ENCODE measurements at places on chromosomes 2 and 18.

- no peaks in the 10 kb centered on the region for H3K27me3 ChIP-seq
- DNase-seq = no peak
- H3K4me1 ChIP-seq = no peaks in the 10 kb centered on the region
- no peak overlapping the region for H3K27ac ChIP-seq
- no peaks in the 10 kb centered on the region for H3K36me3 ChIP-seq
These were observed 1065.2 kb upstream of the FAM98A start for GRCh38 chr2:34664266-34664665.

DNA sequence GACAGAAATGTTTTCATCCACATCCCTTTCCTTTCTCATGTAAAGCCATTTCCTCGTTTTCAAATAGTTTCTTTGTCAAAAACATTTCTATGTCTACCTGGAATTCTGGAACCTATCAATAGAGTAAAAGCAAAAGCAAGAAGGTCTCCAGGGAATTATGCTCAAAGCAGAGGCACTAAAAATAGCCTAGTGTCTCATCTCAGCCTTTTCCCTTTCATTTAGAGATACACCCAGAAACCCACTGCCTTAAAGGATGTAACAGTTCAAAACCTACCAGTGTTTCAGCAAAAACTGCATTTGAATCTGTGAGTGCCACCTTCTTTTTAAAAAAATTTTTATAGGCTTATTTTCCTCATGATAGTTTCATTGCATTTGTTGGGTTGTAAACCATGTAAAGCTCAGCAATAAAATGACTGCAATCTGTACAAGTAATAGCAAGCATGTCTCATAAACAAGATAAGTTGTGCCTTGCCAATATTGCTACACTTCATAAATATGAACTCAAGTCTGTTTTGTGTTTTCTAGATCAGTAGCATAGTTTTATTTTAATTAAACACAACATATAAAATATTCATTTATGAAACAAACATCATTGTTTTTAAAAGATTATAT, 927.3 kb upstream of the ACVR2A start:
- no peak overlapping the region for H3K4me3 ChIP-seq
- no peak overlapping the region for H3K27ac ChIP-seq
- no peaks in the 10 kb centered on the region for H3K27me3 ChIP-seq

DNA sequence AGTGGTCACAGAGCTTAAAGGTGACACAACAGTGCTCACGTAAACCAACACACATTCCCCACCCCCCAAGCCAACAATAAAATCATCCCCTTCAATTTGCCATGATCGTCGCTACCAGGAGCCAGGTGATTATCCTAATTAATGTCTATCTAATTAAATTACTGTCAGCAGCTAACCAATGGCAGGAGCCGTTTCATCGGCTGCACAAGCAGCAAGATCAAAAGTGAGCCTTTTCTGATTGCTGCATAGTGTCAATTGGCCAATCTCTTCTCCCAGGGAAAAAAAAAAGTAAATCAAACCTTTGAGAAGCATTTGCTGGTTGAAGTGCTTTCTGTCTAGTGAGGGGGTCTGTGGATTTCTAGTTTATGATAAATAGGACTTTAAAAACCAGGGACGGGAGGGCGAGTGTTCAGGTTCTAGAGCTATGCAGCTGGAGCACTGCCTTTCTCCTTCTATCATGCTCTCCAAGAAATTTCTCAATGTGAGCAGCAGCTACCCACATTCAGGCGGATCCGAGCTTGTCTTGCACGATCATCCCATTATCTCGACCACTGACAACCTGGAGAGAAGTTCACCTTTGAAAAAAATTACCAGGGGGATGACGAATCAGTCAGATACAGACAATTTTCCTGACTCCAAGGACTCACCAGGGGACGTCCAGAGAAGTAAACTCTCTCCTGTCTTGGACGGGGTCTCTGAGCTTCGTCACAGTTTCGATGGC, at the start of gene TBR1:
TBR1 (plus strand) TSS at position 311 of the 721 bp plus-strand sequence; CDS start at position 425, 114 bp downstream.
- no peak for DNase-seq
- peak within 1 kb of the TSS; percentile 47 for H3K4me3 ChIP-seq
- H3K27ac ChIP-seq = no peak within 1 kb of the TSS
- H3K4me1 ChIP-seq = peaks cover 31% of the 10 kb centered on the region
- H3K36me3 ChIP-seq = no peaks in the 10 kb centered on the region
- peaks cover 40% of the 10 kb centered on the region for H3K27me3 ChIP-seq

DNA sequence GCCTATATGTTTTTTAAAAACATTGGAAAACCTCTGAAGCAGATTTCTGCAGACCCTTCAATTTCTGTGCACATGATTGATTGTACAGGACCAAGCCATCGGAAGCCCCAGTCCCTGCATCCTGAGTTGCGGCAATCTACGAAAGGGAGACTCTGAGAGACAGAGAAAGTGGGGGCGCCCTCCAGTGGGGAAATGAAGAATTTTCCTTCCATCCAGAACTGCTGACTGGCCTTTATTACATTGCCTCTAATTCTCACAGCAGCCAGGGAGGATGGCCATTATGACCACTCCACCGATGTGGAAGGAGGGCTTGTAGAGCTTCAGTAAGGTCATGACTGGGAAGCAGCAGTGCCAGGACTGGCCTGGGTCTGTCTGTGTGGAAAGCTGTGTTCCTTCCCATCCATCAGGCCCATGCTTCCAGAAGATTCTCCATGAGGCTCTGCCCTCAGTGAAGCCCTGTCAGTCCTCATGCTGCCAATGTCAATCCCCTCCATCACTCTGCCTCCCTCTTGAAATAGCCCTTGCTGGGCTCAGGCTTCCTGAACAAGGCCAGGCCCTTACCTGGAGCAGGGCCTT, 20.0 kb upstream of the RESP18 start:
- H3K4me1 ChIP-seq = no peaks in the 10 kb centered on the region
- DNase-seq = peak; percentile 69
- H3K27me3 ChIP-seq = no peaks in the 10 kb centered on the region
- no peak overlapping the region for H3K4me3 ChIP-seq
- H3K27ac ChIP-seq = no peak overlapping the region

DNA sequence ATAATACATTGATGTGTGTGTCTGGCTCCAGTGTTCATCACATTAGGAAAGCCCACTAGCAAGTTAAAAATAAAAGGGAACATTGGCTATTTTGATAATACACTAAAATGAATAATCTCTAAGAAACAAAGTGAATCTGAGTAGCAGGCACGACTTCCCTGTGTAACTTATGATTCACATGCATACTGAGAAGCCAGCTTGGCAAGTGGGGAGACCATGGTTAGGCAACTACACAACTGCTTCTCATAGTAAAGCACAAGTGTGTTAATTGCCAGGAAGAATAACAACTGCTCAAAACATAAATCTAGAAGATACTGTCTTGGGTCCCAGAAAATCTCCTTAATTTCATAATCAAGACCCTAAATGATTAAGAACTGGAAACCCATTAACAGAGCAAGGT, 4.0 kb downstream of the MYO5B start:
- no peaks in the 10 kb centered on the region for H3K36me3 ChIP-seq
- no peak overlapping the region for H3K27ac ChIP-seq
- peaks cover 3% of the 10 kb centered on the region for H3K4me1 ChIP-seq
- no peak for DNase-seq
- H3K4me3 ChIP-seq = no peak overlapping the region

DNA sequence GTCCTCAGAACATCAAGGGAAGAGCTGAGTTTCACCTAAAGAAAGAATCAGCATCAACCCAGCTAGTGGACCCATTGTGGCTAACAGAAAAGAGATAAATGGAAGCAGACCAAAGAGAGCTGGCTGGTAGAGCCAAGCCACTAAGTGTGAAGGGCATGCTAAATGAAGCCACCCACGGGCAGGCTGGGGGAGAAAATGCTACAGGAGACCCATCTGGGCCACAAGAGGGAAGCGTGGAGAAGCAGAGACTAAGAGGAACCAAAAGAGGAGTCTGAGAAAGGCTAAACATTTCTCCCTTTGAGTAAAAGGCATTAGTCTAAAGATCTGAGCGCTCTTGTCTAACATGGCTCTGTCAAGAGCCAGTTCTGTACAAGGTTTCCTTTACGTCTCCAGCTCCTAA, 15.8 kb downstream of the CWC22 start:
- no peak for DNase-seq
- no peaks in the 10 kb centered on the region for H3K4me1 ChIP-seq
- peaks cover 25% of the 10 kb centered on the region for H3K36me3 ChIP-seq
- H3K4me3 ChIP-seq = no peak overlapping the region
- no peaks in the 10 kb centered on the region for H3K27me3 ChIP-seq
- no peak overlapping the region for H3K27ac ChIP-seq

DNA sequence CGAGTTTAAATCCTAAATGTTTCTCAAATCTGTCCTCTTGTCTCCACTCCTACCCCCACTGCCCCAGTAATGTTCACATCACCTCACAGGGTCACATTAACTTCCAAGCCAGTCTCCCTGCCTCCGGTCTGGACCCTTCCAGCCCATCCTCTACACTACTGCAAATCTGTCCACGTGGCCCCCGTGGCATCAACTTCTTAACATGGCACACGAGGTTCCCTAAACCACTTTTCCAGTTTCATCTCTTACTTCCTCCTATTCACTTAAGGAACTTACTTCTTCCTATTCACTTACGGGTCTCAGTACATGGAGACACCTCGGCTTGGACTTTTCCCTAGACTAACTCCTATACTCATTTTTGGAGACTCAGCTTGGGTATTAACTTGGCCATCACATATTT, 27.0 kb downstream of the MRPL33 start:
- no peaks in the 10 kb centered on the region for H3K27me3 ChIP-seq
- H3K27ac ChIP-seq = peak overlapping the region; percentile 96
- H3K4me3 ChIP-seq = no peak overlapping the region
- no peaks in the 10 kb centered on the region for H3K36me3 ChIP-seq
- H3K4me1 ChIP-seq = peaks cover 30% of the 10 kb centered on the region
- DNase-seq = no peak

GRCh38 chr18:63542069-63542468, at the start of gene SERPINB12:
TSS of gene SERPINB12 (plus strand) at chr18:63542369. CDS start at chr18:63556160, 13,791 bp downstream.
- H3K27ac ChIP-seq = no peak within 1 kb of the TSS
- no peak for DNase-seq
- H3K4me3 ChIP-seq = no peak within 1 kb of the TSS
- no peaks in the 10 kb centered on the region for H3K4me1 ChIP-seq
- no peaks in the 10 kb centered on the region for H3K27me3 ChIP-seq

DNA sequence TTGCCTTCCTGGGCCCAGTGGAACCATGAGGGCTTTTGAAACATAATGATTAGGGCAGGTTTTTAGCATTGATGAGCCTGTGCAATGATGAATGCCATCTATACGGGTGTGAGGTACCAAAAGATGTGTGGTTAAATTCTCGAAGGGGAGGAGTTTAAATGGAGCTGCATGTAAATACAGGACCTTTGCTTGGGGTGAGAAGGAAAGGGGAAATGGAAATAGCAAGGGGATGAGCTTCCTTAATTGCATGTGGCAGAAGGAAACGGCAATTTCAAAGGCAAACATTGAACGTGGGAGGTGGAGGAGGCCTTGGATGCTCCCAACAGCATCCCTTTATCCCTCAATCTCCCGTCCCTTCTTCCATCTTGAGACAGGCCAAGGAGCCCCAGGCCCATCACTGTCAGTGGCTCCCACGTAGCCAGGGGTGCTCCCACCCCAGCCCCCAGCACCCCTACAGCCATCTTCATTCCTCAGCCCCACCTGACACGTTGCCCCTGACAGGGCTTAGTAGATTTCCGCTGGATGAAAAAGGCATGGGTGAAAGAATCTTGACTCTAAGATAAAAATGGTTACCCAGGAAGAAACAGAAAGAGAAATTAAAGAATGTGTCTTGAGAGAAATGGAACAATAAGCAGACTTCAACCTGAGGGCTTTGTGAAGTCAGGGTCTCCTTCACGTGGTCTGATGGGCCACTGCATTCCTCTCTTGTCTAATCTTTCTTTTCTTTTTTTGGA, 32.5 kb downstream of the INPP5D start:
- no peaks in the 10 kb centered on the region for H3K27me3 ChIP-seq
- H3K27ac ChIP-seq = no peak overlapping the region
- no peaks in the 10 kb centered on the region for H3K36me3 ChIP-seq
- H3K4me3 ChIP-seq = no peak overlapping the region
- H3K4me1 ChIP-seq = no peaks in the 10 kb centered on the region
- no peak for DNase-seq

- no peak for DNase-seq
- no peaks in the 10 kb centered on the region for H3K27me3 ChIP-seq
- H3K4me1 ChIP-seq = no peaks in the 10 kb centered on the region
- H3K27ac ChIP-seq = no peak overlapping the region
- H3K36me3 ChIP-seq = no peaks in the 10 kb centered on the region
These were observed 342.0 kb upstream of the ACVR2A start for GRCh38 chr2:147502711-147503290.

GRCh38 chr2:139142252-139142880, 362.2 kb upstream of the NXPH2 start:
- H3K4me1 ChIP-seq = no peaks in the 10 kb centered on the region
- H3K4me3 ChIP-seq = no peak overlapping the region
- no peak for DNase-seq
- no peaks in the 10 kb centered on the region for H3K27me3 ChIP-seq
- H3K27ac ChIP-seq = no peak overlapping the region
- H3K36me3 ChIP-seq = no peaks in the 10 kb centered on the region

GRCh38 chr2:60932954-60933353, 51.6 kb downstream of the REL start:
- DNase-seq = no peak
- H3K27me3 ChIP-seq = no peaks in the 10 kb centered on the region
- no peak overlapping the region for H3K4me3 ChIP-seq
- no peak overlapping the region for H3K27ac ChIP-seq
- H3K4me1 ChIP-seq = no peaks in the 10 kb centered on the region

DNA sequence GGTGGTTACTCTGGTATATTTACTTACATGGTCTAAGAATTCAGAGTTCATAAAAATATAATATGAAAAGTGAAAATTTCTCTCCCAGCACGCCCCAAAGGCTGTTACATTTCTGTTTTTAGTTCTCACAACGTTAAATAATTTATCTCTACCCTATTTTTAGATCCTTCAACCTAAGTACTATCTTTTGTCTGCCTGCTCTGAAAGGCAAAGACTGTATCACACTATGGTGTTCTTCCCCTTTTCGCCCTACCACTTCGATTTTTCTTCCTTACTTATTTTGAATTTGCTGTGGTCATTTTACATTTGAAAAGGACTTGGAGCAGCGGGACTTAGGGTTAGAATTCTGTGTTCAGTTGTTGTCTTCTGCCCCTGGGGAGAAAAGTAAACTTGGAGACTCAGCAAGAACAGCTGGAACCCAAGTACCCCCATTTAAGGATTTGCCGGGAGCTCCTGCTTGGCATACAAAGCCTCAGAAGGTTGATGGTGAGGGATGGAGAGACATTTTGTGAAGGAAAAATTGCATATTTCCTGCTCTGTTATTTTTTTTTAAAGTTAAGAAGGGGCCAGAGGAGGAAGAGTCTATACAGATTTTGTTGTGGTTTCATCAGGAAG, 19.0 kb downstream of the ADAM23 start:
- no peaks in the 10 kb centered on the region for H3K4me1 ChIP-seq
- H3K27me3 ChIP-seq = no peaks in the 10 kb centered on the region
- no peaks in the 10 kb centered on the region for H3K36me3 ChIP-seq
- DNase-seq = no peak

GRCh38 chr2:176744146-176744545, 468.4 kb upstream of the HNRNPA3 start:
- no peak for DNase-seq
- H3K36me3 ChIP-seq = no peaks in the 10 kb centered on the region
- no peaks in the 10 kb centered on the region for H3K4me1 ChIP-seq
- H3K27ac ChIP-seq = no peak overlapping the region
- no peaks in the 10 kb centered on the region for H3K27me3 ChIP-seq

- no peaks in the 10 kb centered on the region for H3K4me1 ChIP-seq
- no peaks in the 10 kb centered on the region for H3K27me3 ChIP-seq
- H3K4me3 ChIP-seq = no peak overlapping the region
These were observed 103.5 kb downstream of the SMIM21 start for GRCh38 chr18:75323821-75324585.

GRCh38 chr2:226169751-226170581, 629.7 kb downstream of the IRS1 start:
- no peak for DNase-seq
- no peak overlapping the region for H3K27ac ChIP-seq
- H3K4me1 ChIP-seq = no peaks in the 10 kb centered on the region
- H3K36me3 ChIP-seq = no peaks in the 10 kb centered on the region

GRCh38 chr2:186518291-186518690, 32.2 kb downstream of the ZC3H15 start:
- no peak overlapping the region for H3K4me3 ChIP-seq
- no peak for DNase-seq
- no peaks in the 10 kb centered on the region for H3K27me3 ChIP-seq
- H3K36me3 ChIP-seq = peaks cover 7% of the 10 kb centered on the region

Data from ascending aorta (tissue), 2 donors.